Fibroblast of lung (primary cell): ENCODE measurements at places on chromosomes 1 and 21. TPM values are rescaled to one million over a fixed set of nuclear protein-coding genes. Genes with fewer than 3 reads are reported as not detected.

- H3K36me3 ChIP-seq, result no peaks in the 10 kb centered on the region
- H3K27me3 ChIP-seq, result no peaks in the 10 kb centered on the region
- no peak overlapping the region for H3K4me3 ChIP-seq
- DNase-seq, result no peak
Observed at GRCh38 chr1:40224040-40224439, 23.7 kb upstream of the TMCO2 start.

GRCh38 chr1:197633447-197634078, 141.7 kb downstream of the DENND1B start:
- no peak overlapping the region for H3K4me3 ChIP-seq
- DNase-seq, result no peak
- no peaks in the 10 kb centered on the region for H3K4me1 ChIP-seq
- H3K27ac ChIP-seq, result no peak overlapping the region

DNA sequence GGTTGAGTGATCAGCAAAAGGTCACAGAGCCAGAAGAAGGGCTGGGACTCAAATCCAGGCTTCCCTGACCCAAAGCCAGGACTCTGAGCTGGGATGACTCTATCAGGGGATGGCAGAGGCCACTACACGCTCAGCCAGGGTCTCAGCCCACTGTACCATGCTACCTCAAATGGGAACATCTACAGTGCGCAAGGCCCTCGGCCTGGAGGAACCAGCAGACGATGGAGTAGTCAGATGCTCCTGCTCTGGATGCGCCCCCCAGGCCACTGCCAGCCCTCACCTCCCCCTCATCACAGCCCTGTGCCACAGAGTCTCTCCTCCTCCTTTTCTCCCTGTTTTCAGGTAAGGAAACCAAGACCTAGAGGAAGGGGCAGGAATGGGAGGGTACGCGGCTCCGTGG, 39.0 kb downstream of the GLIS1 start:
- H3K27ac ChIP-seq, result no peak overlapping the region
- peaks cover 3% of the 10 kb centered on the region for H3K27me3 ChIP-seq
- no peaks in the 10 kb centered on the region for H3K4me1 ChIP-seq
- no peaks in the 10 kb centered on the region for H3K36me3 ChIP-seq
- H3K4me3 ChIP-seq, result no peak overlapping the region

GRCh38 chr1:47962750-47963492, 34.3 kb downstream of the TRABD2B start:
- H3K36me3 ChIP-seq, result no peaks in the 10 kb centered on the region
- no peak overlapping the region for H3K4me3 ChIP-seq
- no peak for DNase-seq
- no peaks in the 10 kb centered on the region for H3K27me3 ChIP-seq
- no peak overlapping the region for H3K27ac ChIP-seq

GRCh38 chr1:11053758-11054137, 6.1 kb downstream of the SRM start:
- no peak overlapping the region for H3K27ac ChIP-seq
- DNase-seq, result no peak
- H3K4me3 ChIP-seq, result no peak overlapping the region

GRCh38 chr1:93023281-93023680, 55.8 kb upstream of the MTF2 start:
- H3K4me1 ChIP-seq, result no peaks in the 10 kb centered on the region
- H3K4me3 ChIP-seq, result no peak overlapping the region
- DNase-seq, result no peak
- H3K27me3 ChIP-seq, result peaks cover 9% of the 10 kb centered on the region

DNA sequence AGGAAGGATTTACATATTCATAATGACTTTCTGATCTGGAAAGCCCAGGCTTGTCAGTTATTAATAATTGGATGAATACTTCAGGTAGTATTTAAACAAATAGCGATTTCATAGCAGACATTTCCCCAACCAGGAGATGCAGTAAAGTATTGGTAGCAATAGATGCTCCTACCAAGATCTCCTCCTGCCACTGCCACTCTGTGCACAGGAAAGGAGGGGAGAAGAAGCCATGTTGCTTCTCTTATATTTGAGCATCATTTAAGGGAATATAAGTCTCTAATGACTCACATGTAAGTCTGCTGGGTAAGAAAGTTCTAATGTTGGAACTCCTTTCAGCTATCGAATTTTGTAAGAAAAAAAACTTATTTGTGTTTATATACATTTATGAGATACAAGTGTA, 420 bp upstream of the IFI16 start:
- H3K27me3 ChIP-seq, result no peaks in the 10 kb centered on the region
- peaks cover 10% of the 10 kb centered on the region for H3K4me1 ChIP-seq
- no peak for DNase-seq
- peak overlapping the region; percentile 87 for H3K4me3 ChIP-seq

GRCh38 chr1:94636624-94637023, 95.1 kb upstream of the F3 start:
- no peaks in the 10 kb centered on the region for H3K36me3 ChIP-seq
- no peaks in the 10 kb centered on the region for H3K27me3 ChIP-seq
- H3K4me1 ChIP-seq, result peaks cover 10% of the 10 kb centered on the region
- H3K4me3 ChIP-seq, result no peak overlapping the region
- H3K27ac ChIP-seq, result peak overlapping the region; percentile 56

GRCh38 chr1:226406401-226406881, 1.5 kb downstream of the PARP1 start:
- no peak overlapping the region for H3K27ac ChIP-seq
- no peaks in the 10 kb centered on the region for H3K36me3 ChIP-seq
- H3K4me1 ChIP-seq, result peaks cover 14% of the 10 kb centered on the region
- H3K4me3 ChIP-seq, result peak overlapping the region; percentile 81
- no peaks in the 10 kb centered on the region for H3K27me3 ChIP-seq

Gene SPATA21
- total RNA-seq, result not detected in 2 replicates

Gene CA14
- not detected in 2 replicates for total RNA-seq

Gene LENEP
- total RNA-seq, result 0.26 TPM in 1 of 2 replicates, not detected in the other

Gene ATP6V1G3
- total RNA-seq, result not detected in 2 replicates

Gene CBR3
- total RNA-seq, result 13.4 and 21.1 TPM in 2 replicates
